Mucosa of descending colon (tissue), 3 donors: ENCODE measurements at places on chromosomes 7 and 10.

DNA sequence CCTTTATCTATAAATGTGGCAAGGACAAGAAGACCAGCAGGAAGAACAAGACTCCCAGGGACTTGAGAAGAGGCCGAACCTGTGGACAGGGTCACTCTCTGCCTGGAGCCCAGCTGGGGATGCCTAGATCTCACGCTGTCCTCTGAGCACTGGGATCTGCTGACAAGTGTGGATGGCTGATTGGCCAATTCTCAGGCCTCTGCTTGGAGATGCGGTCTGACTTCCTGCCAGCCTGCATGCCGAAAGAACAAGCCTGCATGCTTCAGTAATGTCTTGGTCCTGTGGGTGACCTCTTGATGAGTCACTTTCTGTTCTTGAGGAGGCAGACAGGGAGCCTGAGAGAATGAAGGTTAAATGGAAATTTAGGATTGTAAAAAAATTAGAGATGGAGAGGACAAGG, 84.7 kb downstream of the TMEM178B start:
- DNase-seq, result peak; percentile 54

GRCh38 chr10:110601581-110601980, 34.1 kb downstream of the SMC3 start:
- no peak for DNase-seq

DNA sequence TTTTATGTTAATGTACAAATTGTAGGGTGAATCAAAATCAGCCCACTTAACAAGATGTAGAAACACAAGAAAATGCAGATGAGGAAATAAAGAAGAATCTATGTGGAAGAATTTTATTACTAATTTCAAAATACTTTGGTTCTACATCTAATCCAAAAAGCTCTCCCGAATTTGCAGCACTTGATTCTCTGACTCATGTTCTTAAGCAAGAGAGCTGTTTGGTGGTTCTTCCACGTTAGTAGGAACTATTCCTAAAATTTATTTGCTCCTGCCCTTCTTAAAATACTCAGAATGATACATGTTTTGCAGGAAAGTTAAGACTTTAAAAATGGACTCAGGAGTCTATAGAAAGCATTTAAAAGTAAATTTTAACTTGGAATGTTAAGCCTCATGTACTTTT, 91.8 kb downstream of the ZMYND11 start:
- no peak for DNase-seq

- no peak for DNase-seq
These were observed 116.0 kb upstream of the FZD8 start for GRCh38 chr10:35758076-35758475.

DNA sequence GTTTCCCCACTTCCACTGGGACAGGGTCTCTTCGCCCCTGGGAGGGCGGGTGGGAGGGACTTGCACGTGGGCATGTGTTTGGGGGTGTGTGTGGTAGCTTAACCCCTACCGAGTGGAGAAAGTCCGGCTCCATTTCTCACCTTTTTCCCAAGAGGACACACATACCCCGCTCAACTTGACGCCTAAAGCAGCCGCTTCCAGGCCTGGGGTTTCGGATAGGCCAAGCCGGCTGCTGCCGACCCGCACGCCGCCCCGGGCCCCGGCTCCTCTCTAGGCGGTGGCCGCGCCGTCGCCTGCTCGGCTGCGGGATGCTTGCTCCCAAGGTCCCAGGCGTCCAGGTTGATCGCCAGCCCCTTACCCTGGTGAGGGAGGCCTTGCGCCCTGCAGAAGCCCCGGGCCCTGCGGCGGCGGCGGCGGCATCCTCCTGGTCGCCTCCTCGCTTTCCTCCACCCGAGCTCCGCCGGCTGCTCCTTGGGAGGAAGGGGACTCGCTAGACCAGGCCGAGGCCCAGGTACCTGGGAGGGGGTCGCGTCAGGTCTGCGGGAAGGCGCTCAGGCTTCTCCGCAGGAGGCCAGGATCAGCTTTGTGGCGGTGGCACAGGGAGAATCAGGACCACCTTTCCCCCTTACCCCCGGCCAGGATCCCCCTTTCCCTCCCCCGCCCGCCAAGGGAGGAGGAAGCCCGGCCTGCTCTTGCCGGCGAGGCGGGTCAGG, 3.2 kb upstream of the GATA3 start:
- no peak for DNase-seq

DNA sequence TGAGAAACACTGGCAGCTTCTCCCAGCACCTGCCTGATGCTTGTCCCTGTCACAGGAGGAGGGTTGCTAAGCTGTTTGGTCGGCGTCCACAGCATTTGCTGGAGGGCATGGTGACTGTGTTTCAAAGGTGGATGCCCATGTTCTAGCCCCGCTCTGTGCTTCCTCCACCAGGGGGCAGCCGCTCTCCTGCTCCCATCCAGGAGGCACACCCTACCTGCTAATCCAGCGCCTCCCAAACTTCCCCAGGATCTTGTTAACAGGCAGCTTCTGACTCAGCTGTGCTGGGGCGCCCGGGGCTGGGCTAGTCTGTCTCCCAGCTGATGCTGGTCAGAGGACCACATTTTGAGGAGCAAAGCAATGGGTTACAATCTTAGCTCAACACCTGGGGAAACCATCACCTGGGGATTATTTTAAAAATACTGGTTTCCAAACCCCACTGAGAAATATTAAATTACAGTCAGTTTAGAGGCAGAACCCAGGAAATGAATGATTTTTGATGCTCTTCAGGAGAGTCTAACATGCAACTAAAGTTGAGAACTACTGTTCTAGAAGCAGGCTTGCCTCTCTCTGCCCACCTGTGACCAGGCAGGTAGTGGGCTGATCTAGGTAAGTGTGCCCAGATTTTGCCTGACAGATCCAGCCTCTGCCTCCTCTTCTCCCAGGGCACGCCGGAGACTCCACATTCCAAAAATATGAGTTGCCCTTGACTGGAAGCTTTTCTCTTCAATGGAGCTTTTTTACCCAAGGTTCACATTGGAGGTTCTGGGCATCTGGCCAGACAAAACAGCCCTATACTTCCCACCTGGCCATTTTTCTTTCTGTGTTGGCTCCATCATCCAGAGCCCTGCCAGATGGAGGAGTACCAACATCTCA, 92.7 kb upstream of the GPR26 start:
- DNase-seq, result peak; percentile 72

- DNase-seq, result no peak
These were observed 95.4 kb downstream of the SVIL start for GRCh38 chr10:29539412-29539811.

- no peak for DNase-seq
These were observed 162.3 kb downstream of the CCDC3 start for GRCh38 chr10:12838995-12839927.

- DNase-seq, result no peak
These were observed 326.0 kb downstream of the RPS24 start for GRCh38 chr10:78359640-78360091.

GRCh38 chr10:22609251-22609650, 105.1 kb downstream of the PIP4K2A start:
- DNase-seq, result no peak

- DNase-seq, result no peak
These were observed 80.3 kb downstream of the SKIDA1 start for GRCh38 chr10:21445163-21445562.

- no peak for DNase-seq
These were observed 1.8 kb downstream of the PPP1R35 start for GRCh38 chr7:100434297-100435144.

DNA sequence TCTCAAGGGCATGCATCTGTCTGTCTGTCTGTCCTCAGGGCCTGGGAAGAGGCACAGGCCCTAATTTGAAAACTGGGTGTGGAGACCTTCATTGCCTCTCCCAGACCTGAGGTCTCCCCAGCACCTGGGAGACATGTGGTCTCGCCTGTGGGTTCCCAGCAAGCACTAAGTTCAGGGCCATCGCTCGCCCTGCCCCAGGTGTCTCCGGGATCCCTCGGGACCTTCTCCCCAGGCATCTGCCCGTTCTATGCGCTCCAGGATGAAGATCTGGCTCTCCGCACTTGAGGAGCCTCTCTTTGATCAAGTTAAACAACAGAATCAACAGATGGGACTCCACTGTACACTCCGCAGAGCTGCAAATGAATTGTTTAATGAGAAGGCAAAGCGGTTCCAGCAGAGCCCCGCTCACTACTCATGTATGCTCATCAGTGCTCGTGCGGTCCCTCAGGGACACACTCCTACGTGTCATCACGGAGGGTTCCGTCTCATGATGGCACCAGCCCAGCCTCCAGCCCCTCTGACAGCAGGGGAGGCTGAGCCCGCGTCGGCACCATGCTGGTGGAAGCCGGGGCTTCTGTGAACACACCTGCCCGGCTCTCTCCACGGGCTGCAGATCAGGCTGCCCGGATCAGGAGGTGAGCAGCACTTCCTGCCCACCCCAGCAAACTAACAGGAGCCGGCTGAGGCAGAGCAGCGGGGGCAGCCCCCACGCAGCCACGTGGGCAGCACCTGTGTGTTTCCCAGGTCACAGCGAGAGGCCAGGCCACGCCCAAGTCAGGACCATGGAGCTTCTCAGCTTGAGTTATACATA, 132.8 kb downstream of the TCERG1L start:
- DNase-seq, result no peak
